ENCODE measurements at places on chromosomes 16 and 17.

DNA sequence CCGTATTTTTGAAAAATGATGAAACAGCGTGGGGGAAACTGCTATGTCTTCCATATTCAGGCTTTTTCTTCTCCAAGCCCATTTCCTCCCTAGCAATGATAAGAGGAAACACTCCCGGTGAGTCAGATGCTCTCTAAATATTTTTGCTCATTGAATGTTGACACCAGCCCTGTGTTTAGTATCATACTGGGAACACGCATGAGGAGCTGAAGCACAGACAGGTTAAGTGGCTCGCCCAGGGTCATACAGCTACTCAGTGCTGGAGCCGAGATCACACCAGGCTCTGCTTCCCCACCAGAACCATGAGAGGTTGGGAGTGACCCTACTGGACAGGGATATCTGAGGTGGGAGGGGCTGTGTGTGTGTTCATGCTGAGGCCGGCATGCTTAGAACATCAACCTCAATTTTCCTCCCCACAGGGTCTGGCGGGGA, 37.8 kb upstream of the ADGRG1 start:
- DNase-seq = no peak

- no peak for DNase-seq
These were observed 768 bp upstream of the TBX6 start for GRCh38 chr16:30092373-30093010.

GRCh38 chr17:45261577-45262515, at the start of gene SPATA32:
Gene SPATA32 (minus strand): TSS chr17:45262094. CDS start chr17:45262016, 78 bp downstream.
- no peak for DNase-seq

GRCh38 chr17:80565343-80566053, 20.9 kb downstream of the RPTOR start:
- DNase-seq = no peak

- no peak for DNase-seq
These were observed at the start of gene RBFOX1 for GRCh38 chr16:7332611-7333010. Gene RBFOX1 (plus strand): TSS chr16:7332845.

DNA sequence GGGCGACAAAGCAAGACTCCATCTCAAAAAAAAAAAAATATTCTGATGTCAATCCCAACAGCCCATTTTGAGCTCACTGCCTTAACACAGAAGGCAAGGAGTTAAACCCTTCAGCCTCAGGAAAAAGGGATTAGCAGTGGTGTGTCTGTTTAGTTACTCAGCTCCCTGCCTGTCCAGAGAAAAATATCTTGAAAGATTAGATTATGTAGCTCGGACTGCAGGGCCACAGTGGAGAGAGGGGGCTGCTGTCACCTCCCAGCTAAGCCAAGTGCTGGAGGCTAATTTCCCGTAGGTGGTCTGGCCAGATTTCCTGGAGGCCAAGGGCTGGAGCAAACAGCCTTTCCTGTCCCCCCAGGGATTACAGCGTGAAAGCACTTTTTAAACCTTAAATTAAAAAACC, 50.3 kb downstream of the C16orf95 start:
- no peak for DNase-seq

DNA sequence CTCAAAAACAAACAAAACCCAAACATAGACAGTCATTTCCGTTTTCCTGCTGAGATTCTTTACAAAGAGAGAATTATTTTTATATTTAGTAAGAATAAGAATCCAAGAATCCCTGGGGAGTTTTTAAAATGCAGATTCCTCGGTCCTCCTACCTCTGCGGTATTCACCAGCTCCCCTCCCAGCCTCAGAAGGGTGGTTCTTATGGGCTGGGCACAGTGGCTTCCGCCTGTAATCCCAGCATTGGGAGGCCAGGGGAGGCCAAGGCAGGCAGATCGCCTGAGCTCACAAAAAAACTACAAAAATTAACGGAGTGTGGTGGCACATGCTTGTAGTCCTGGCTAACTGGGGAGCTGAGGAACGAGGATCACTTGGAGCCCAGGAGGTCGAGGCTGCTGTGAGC, 26.7 kb upstream of the USP7 start:
- DNase-seq = no peak

DNA sequence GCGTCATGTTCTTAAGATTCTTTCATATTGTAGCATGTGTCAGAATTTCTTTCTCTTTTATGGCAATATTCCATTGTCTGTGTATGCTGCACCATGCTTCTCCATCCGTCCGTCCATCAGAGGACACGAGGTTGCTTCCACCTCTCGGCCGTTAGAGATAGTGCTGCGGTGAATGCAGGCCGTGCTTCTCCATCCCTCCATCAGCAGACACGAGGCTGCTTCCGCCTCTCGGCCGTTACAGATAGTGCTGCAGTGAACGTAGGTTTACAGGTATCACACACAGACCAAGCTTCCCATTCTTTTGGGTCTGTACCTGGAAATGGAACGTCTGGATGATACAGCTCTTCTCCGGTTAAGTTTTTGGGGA, 113.5 kb downstream of the CMIP start:
- no peak for DNase-seq

DNA sequence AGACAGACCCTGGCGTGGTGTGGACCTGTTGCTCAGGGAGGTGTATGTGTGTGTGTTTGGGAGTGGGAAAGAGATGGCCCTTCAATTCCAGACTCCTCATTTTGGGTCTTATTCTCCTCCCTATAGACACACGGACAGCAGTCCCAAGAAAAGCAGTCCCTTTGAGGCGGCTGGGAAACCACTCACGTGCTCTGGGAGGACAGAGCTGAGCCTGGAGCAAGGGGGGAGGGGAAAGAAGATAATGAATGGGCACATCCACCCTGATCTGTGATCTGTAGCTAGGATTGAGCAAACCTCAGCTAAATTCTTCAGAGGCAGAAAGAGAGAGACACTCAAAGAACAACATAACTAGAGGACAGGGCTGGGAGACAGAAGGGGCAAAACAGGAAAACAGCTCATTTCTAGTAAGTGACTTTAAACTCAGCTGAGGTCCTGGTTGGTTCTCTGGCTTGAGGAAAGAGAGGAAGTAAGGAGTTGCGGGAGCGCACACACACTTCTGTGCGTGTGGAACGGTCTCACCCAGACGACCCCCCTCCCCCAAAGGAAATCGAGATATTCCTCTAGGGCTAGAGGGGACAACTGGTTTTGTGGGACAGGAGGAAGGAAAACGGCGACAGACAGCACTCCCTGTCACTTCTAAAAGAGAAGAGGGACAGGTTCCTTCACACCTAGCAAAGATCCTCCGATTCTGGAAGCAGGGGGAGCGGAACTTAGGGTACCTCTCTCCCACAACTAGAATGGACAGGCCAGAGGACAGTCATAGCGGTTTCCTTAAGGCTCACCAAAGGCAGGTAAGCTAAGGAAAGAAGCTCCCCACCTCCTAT, 658 bp downstream of the RAB5C start:
- DNase-seq = no peak

DNA sequence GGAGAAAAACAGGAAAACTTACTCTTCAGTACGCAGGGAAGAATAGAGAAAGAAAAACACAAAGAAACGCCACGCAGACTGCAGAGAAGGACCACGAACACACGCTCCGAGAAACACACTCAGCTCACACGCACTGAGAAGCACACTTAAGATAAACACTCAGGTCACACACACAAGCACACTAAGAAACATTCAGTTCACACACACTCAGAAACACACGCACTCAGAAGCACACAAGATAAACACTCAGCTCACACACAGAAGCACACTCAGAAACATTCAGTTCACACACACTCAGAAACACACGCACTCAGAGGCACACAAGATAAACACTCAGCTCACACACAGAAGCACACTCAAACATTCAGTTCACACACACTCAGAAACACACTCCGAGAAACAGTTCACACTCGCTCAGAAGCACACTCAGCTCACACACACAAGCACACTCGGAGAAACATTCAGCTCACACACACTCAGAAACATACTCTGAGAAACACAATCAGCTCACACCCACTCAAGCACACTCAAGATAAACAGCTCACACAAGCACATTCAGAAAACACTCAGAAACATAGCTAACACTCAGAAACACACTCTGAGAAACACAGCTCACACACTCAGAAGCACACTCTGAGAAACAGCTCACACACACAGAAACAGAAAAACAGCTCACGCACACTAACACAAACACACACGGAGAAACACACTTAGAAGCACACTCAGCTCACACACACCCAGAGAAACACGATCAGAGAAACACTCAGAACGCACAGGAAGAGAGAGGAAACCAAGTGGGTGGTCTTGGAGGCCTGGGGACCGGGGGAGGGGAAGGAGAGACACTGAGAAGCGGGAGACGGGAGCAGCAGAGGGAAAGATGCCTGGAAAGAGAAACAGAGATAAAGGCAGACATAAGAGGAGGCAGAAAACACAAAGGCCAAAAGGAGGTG, 908 bp downstream of the TMEM98 start:
- no peak for DNase-seq

- no peak for DNase-seq
These were observed 662 bp downstream of the COTL1 start for GRCh38 chr16:84617041-84617790.

- no peak for DNase-seq
These were observed 179.3 kb downstream of the SLC39A11 start for GRCh38 chr17:72913142-72913682.

DNA sequence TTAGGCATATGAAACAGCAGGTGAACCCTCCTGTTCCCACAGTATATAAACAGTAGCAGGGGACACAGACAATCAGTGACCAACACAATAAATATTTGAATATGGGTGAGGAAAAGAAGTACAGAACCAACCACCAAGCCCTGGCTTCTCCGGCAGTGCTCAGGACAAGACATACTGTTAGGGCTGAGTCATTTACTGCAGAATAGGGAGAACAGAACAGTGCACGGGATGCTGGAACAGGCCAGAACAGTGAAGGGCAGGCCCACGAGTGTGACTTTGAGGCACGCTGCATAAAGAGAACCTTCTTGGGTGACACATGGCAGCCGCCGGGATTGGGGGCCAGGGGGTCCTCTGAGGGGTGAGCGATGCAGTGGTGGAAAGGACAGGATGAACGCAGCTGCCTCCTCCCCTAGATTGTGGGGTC, 160.4 kb downstream of the CMIP start:
- no peak for DNase-seq

GRCh38 chr16:5581908-5582307, 484.3 kb upstream of the EEF2KMT start:
- DNase-seq = no peak

GRCh38 chr17:79047291-79047920, 23.4 kb downstream of the C1QTNF1 start:
- DNase-seq = no peak

GRCh38 chr17:1797323-1797722, 32.4 kb downstream of the SMYD4 start:
- no peak for DNase-seq
